ENCODE measurements at places on chromosomes 16 and 17.

GRCh38 chr16:84207251-84207650 lies 16.3 kb downstream of the ADAD2 start:
- no peak overlapping the region for H3K4me3 ChIP-seq
- no peaks in the 10 kb centered on the region for H3K36me3 ChIP-seq
- no peak overlapping the region for H3K27ac ChIP-seq
- no peak for DNase-seq
- H3K4me1 ChIP-seq: no peaks in the 10 kb centered on the region

GRCh38 chr16:78705694-78706093 lies 606.2 kb downstream of the WWOX start:
- H3K4me3 ChIP-seq: no peak overlapping the region
- H3K27me3 ChIP-seq: no peaks in the 10 kb centered on the region

DNA sequence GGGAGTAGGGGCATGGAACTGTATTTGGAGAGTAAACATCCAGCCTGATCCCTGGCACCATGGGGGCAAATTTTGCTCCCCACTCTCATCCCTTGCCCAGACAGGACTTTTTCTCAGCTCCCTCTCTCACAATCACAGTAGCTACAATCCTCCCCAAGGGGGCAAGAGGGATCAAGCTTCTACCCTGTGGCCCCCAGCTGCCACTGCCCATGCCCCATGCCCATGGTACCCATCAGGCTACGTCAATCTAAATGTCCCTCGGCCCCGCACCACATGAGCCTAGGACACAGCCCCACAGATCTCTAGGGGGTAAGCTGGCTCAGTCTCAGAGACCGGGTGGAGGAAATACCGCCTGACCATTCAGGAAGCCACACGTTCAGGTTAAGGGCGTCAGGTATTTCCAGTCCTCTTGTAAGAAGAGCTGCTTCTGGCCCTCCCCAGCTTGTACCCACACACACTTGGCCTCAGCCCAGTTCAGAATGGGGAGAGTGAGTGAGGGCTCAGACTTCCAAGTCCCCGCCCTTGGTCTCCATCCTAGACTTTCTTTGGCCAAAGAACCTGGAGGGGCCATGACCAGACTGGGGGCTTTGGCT lies 1.8 kb downstream of the CACNB1 start:
- peaks cover 41% of the 10 kb centered on the region for H3K4me1 ChIP-seq
- peak overlapping the region; percentile 72 for H3K27ac ChIP-seq
- no peak for DNase-seq
- no peaks in the 10 kb centered on the region for H3K27me3 ChIP-seq
- peak overlapping the region; percentile 89 for H3K4me3 ChIP-seq

DNA sequence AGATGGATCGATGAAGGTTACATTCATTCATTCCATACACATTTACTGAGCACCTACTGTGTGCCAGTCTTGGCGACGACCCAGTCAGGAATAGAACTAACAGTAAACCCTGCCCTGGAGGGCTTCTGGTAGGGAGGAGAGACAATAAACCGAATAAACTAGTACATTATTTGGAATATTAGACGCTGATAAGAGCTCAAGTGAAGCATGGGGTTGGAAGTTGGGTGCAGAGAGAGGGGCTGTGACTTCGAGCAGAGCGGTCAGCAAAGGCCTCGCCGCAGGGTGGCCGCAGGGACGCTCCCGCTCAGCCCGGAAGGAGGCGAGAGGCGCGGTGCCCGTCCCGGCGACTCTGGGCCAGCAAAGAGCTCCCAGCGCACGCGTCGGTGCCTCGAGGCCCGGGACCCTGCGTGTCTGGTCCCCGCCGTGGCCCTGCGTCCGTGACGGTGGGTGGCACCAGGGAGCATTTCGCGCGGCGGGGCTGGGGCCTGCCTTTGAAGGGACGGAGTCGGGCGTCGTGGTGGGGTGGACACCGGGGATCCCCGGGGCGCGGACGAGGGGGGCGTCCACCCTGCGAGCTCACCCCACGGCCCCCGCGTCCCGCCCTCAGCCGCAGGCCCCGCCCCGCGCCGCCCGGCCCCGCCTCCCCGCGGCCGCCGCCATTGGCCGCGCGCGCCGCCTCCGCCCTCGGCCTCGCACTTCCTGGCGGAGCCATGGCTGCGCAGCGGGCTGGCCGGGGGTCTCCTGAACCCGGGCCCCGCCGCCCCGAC lies at the start of gene KLHL36:
Gene KLHL36, plus strand, starts transcription at position 684 of the 767 bp plus-strand sequence. CDS start 2,357 bp downstream, outside the sequence.
- H3K4me3 ChIP-seq: peak within 1 kb of the TSS; percentile 78
- peak; percentile 87 for DNase-seq
- H3K27me3 ChIP-seq: peaks cover 22% of the 10 kb centered on the region
- H3K27ac ChIP-seq: peak within 1 kb of the TSS; percentile 83
- peaks cover 27% of the 10 kb centered on the region for H3K36me3 ChIP-seq
- H3K4me1 ChIP-seq: peaks cover 33% of the 10 kb centered on the region

- peaks cover 21% of the 10 kb centered on the region for H3K4me1 ChIP-seq
- DNase-seq: peak; percentile 26
- peaks cover 23% of the 10 kb centered on the region for H3K27me3 ChIP-seq
- peak overlapping the region; percentile 6 for H3K4me3 ChIP-seq
- no peaks in the 10 kb centered on the region for H3K36me3 ChIP-seq
Measured at GRCh38 chr17:49565948-49566491, 9.7 kb upstream of the NXPH3 start.

- peaks cover 5% of the 10 kb centered on the region for H3K36me3 ChIP-seq
- peak overlapping the region; percentile 28 for H3K27ac ChIP-seq
- peaks cover 80% of the 10 kb centered on the region for H3K4me1 ChIP-seq
- no peak for DNase-seq
- peak overlapping the region; percentile 65 for H3K4me3 ChIP-seq
Measured at GRCh38 chr16:89442588-89442987, 47.8 kb downstream of the ANKRD11 start.

GRCh38 chr17:56160422-56160821 lies 7.1 kb downstream of the ANKFN1 start:
- H3K27me3 ChIP-seq: peaks cover 3% of the 10 kb centered on the region
- H3K27ac ChIP-seq: no peak overlapping the region
- no peaks in the 10 kb centered on the region for H3K4me1 ChIP-seq
- H3K4me3 ChIP-seq: no peak overlapping the region
- no peaks in the 10 kb centered on the region for H3K36me3 ChIP-seq

DNA sequence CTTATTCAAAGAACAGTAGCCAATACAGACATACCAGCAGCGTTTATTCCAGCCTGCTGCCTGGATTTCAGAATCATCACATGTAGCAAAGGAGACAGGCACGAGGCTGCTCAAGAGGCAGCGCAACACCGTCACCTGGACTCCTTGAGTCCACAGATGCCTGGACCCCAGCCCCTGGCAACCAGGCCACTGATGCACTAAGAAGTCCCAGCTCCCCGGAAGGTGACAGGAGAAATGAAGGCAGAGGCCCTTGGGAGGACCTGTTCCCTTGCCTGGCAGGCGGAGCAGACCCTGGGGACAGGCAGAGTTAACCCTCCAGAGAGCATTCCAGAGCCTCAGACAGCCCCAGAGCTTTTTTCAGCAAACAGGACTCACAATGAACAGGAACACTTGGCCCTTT lies 16.5 kb downstream of the SMIM5 start:
- no peak overlapping the region for H3K4me3 ChIP-seq
- H3K36me3 ChIP-seq: peaks cover 4% of the 10 kb centered on the region
- DNase-seq: no peak
- H3K27ac ChIP-seq: no peak overlapping the region

GRCh38 chr16:53058882-53059281 lies 4.1 kb downstream of the CHD9 start:
- no peak overlapping the region for H3K27ac ChIP-seq
- no peak overlapping the region for H3K4me3 ChIP-seq
- no peak for DNase-seq
- no peaks in the 10 kb centered on the region for H3K27me3 ChIP-seq
- peaks cover 4% of the 10 kb centered on the region for H3K36me3 ChIP-seq

DNA sequence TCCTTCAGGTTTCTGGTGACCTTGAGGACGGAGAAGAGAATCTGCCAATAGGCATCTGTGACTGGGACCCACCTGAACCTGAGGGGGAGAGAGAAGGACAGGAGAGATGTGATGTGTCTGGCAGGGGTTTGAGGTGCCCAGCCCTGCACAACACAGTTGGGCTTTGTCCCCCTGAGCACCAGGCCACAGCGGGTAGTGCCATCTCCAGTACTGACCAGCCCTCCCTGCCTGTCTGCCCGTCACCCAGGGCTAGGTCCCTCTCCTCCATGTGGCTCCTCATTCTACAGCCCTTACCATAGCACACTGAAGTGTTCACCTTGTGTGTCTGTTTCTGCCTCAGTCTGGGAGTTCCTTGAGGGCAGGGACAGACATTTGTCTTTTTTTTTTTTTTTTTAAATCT lies 30.8 kb downstream of the NLRP1 start:
- no peak overlapping the region for H3K4me3 ChIP-seq
- no peak overlapping the region for H3K27ac ChIP-seq
- peaks cover 54% of the 10 kb centered on the region for H3K36me3 ChIP-seq

- H3K4me3 ChIP-seq: peak overlapping the region; percentile 52
- no peaks in the 10 kb centered on the region for H3K36me3 ChIP-seq
- no peak for DNase-seq
- H3K27ac ChIP-seq: no peak overlapping the region
- H3K27me3 ChIP-seq: peaks cover 63% of the 10 kb centered on the region
- no peaks in the 10 kb centered on the region for H3K4me1 ChIP-seq
Measured at GRCh38 chr17:66966298-66966697, 1.8 kb downstream of the CACNG4 start.

DNA sequence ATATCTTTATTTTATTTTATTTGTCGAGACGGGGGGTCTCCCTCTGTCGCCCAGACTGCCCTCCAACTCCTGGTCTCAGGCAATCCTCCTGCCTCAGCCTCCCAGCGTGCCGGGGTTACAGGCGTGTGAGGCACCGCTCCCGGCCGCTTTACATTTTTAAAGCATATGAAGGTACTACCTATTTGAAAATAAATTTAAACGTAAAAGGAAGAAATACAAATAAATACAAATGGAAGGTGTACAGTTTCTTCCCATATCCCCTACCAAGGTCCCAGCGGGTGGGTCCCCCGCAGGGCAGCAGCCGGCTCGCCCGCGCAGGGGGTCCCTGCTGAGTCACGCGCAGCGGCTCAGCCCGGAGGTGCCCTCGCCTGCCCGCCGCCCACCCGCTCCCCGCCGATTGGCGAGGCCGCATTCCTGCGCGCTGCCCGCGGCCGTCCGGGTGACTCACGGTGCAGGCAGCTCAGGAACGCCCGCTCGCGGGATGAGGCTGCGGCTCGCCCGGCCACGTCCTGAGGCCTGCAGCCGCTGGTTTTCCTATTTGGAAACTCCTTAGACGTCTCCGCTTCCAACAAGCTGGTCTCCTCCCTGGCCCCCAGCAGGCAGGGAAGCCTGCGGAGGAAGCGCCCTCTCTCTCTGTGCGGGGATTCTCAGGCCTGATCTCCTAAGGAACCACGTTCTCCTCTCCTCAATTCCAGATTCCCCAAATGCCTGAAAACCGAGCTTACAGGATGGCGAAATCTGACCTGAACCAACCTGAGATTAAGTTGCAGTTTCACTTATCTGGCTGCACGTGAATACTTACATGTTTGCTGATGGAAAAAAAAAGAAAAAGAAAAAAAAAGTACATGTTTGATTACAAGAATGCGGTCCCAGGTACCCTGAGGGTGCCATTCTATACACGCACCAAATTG lies 54.8 kb upstream of the MAP3K14 start:
- H3K4me1 ChIP-seq: peaks cover 12% of the 10 kb centered on the region
- peak; percentile 56 for DNase-seq
- H3K27me3 ChIP-seq: peaks cover 36% of the 10 kb centered on the region
- peak overlapping the region; percentile 53 for H3K4me3 ChIP-seq
- no peaks in the 10 kb centered on the region for H3K36me3 ChIP-seq
- no peak overlapping the region for H3K27ac ChIP-seq

DNA sequence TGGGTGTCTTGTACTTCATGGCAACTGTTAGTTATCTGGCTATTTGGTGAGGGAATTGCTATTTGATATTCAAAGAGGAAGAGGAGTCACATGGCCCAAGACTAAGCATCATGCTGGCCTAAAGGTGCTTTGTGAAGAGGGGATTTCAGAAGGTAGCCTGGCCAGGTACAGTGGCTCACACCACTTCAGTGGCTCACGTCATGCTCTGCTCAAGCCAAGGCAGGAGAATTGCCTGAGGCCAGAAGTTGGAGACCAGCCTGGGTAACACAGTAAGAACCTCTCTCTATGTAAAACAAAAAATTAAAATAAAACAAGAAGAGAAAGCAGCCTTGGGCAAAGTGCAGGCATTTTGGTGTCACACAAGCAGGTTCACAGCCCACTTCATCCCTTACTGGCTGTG lies 6.4 kb upstream of the MT1B start:
- peaks cover 17% of the 10 kb centered on the region for H3K4me1 ChIP-seq
- H3K27me3 ChIP-seq: peaks cover 53% of the 10 kb centered on the region
- no peak overlapping the region for H3K4me3 ChIP-seq
- no peaks in the 10 kb centered on the region for H3K36me3 ChIP-seq

- H3K36me3 ChIP-seq: no peaks in the 10 kb centered on the region
- no peaks in the 10 kb centered on the region for H3K27me3 ChIP-seq
- H3K27ac ChIP-seq: no peak overlapping the region
Measured at GRCh38 chr16:82421851-82422250, 204.9 kb upstream of the CDH13 start.

GRCh38 chr17:29331075-29331707 lies 37.2 kb upstream of the NUFIP2 start:
- H3K4me1 ChIP-seq: no peaks in the 10 kb centered on the region
- no peak overlapping the region for H3K27ac ChIP-seq
- no peak for DNase-seq
- H3K36me3 ChIP-seq: no peaks in the 10 kb centered on the region

- H3K36me3 ChIP-seq: no peaks in the 10 kb centered on the region
- H3K27me3 ChIP-seq: peaks cover 4% of the 10 kb centered on the region
- H3K27ac ChIP-seq: no peak overlapping the region
- no peaks in the 10 kb centered on the region for H3K4me1 ChIP-seq
- no peak for DNase-seq
Measured at GRCh38 chr17:65931246-65932149, 260.4 kb downstream of the CEP112 start.

- H3K4me1 ChIP-seq: no peaks in the 10 kb centered on the region
- H3K27me3 ChIP-seq: peaks cover 18% of the 10 kb centered on the region
- H3K36me3 ChIP-seq: no peaks in the 10 kb centered on the region
- H3K27ac ChIP-seq: no peak overlapping the region
- DNase-seq: no peak
Measured at GRCh38 chr17:74164446-74165045, 38.9 kb upstream of the RPL38 start.

DNA sequence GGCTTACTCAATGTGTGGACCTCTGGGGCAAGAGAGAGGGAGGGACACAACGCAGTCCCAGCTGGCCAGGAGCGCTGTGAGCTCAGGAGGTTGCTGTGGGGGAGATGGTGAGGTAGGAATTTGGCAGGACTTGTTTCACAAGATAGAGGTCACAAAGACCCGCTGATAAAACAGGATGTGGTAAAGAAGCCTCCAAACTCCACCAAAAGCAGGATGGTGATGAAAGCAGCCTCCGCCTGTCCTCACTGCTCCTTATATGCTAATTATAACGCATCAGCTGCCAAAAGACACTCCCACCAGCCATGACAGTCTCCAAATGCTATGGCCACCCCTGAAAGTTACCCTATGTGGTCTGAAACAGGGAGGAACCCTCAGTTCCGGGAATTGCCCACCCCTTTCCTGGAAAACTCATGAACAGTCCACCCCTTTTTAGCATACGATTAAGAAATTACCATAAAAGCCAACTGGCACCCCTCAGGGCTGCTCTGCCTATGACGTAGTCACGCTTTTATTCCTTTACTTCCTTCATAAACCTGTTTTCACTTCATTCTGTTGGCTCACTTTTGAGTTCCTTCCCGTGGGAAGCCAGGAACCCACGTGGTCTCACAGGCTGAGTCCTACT lies 5.3 kb upstream of the EIF4A3 start:
- peak overlapping the region; percentile 42 for H3K27ac ChIP-seq
- no peak overlapping the region for H3K4me3 ChIP-seq
- H3K27me3 ChIP-seq: peaks cover 5% of the 10 kb centered on the region
- peaks cover 9% of the 10 kb centered on the region for H3K36me3 ChIP-seq
- peaks cover 19% of the 10 kb centered on the region for H3K4me1 ChIP-seq
